Muscle of leg (tissue), 16 donors: ENCODE measurements at places on chromosomes 6 and 20. TPM values are rescaled to one million over a fixed set of nuclear protein-coding genes. Genes with fewer than 3 reads are reported as not detected.

DNA sequence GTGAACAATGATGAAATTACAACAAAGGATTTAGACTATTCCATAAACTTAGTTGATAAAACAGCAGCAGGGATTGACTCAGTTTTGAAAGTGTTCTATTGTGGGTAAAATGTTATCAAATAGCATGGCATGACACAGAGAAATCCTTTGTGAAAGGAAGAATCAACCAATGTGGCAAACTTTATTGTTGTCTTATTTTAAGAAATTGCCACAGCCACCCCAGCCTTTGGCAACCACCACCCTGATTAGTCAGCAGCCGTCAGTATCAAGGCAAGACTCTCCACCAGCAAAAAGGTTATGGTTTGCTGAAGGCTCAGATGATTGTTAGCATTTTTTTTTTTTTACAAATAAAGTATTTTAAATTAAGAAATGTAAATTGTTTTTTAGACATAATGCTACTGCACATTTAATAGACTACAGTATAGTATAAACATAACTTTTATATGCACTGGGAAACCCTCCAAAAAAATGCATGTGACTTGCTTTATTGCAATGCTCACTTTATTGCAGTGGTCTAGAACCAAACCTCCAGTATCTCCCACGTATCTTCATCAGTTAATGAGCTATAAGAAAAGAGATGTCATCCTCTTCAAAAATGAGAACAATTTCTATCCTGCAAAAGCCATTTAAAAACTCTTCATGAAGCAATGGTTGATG is 162.7 kb downstream of the SOBP start:
- no peak for DNase-seq

DNA sequence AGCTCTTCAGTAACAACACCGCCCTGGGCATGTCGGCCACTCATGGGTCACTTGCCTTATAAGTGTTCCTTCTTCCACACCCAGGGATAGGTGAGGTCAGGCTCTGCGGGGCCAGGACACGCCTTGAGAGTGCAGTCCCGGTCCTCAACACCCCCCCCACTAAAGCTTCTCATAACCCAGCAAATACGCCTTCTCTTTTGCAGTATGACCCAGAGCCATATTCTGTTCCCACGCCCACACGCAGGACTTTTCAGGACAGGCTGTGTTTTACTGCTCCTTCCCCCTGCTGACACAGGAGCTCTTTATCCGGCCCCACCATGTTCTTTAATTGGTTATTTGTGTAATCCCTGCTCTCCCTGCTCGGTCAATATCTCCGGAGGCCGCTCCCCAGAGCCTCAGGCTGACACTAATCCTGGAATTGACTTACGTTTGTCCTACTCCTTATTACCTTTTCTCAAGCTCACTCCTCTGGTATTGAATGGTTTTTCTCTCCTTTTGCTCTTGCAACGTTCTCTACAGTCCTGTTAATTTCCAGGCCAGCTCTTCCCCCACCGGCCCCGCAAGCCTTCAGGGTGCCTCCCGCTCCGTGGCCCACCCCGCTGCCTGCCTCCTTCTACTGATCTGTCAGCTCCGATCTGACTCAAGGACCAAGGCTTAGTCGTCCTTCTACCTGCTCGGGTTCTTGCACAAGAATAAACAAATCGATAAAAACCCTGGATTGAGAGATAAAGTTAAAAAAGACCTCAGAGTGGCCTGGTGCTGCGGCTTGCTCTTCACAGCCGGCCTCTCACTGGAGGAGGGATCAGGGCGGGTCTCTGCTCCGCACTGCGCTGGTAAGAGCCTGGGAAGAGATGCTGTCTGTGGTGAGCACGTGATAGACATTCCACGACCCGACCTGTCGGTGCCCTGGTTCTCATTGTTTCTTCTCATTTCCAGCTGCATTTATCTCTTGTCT is 357.5 kb downstream of the ZFAND3 start:
- no peak for DNase-seq

DNA sequence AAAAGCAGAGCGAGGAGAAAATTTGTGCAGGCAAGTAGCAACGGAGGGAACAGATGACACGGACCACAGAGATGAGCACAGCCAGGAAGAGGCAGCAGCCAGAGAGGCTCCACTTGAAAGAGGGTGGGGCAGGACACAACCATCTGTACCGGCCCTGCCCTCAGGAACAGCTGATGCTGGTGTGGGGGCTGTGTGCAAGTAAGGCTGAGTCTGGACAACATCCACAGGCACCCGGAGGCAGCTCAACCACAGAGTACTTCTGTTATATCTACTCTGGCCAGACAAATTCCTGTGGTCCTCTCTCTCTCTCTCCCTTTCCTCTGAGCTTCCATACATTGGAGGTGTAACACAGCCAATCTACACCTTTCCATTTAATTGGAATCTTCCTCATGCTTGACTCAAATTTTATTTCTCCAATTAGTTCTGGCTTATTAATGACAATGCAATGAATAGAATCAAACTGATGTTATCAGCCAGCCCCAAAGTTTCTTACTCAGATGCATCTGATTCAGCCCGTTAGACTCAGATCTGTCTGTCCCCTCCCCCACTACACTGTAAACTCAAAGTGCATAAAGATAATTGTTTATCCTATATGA is 24.9 kb downstream of the KIF13A start:
- DNase-seq = peak; percentile 74

- DNase-seq = no peak
These were observed 10.2 kb downstream of the TM9SF4 start for GRCh38 chr20:32119734-32120133.

DNA sequence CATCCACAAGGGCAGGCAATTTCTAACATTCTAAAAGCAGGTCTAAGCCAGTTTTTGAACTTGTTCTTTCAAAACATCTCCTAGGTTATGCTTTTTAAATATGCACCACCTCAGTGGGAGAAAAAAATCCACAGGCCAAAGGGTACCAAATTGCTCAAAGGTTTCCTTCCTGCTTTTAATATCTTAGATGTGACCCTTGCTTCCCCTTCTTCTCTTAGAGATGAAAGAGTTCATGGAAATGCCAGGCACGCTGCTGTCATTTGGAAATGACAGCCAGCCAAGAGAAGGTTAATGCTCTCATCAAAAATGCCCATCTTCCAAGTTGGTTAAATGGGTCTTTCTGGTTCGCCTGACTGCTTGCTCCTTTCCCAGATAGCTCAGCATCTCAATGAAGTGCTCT is 497.1 kb downstream of the CD83 start:
- DNase-seq = no peak

DNA sequence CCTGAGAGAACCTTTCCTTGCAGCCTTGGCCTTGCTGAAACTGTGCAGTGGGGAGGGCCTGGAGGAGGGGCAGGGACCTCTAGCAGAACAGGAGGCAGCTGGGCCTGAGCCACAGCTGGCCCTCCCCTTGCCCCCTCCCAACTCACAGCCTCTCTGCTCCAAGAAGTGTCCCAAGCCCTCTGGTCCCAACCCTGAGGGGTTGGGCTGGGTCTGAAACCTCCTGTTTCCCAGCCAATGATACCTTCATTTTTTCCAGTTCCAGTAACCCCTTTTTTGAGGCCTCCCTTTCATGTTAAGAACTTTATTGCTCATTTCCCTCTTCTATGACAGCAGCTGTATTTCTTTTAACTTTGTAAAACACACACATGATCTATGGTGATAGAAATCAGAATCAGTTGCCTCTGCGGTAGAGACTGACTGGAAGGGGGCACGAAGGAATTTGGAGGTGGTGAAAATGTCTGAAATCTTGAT is 17.9 kb upstream of the ARMC12 start:
- no peak for DNase-seq

GRCh38 chr20:61662226-61662967 is 403.3 kb downstream of the TAF4 start:
- no peak for DNase-seq

- peak; percentile 16 for DNase-seq
These were observed 46.3 kb upstream of the PLN start for GRCh38 chr6:118501765-118502164.

GRCh38 chr6:38239719-38240451 is 399.8 kb downstream of the BTBD9 start:
- DNase-seq = no peak

GRCh38 chr6:105077596-105078385 is 102.0 kb downstream of the POPDC3 start:
- peak; percentile 66 for DNase-seq

DNA sequence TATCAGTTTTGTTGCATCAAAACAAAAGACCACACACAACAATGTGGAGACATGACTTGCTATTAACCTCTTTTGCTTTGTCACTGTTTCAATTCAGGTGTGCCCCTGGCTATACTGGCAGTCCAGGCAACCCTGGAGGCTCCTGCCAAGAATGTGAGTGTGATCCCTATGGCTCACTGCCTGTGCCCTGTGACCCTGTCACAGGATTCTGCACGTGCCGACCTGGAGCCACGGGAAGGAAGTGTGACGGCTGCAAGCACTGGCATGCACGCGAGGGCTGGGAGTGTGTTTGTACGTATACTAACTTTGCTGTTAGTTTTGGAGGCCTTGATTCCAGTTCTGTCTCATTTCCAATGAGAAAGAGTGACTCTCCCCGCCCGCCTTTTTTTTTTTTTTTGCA is 356.9 kb downstream of the ARHGAP18 start:
- DNase-seq = peak; percentile 20

DNA sequence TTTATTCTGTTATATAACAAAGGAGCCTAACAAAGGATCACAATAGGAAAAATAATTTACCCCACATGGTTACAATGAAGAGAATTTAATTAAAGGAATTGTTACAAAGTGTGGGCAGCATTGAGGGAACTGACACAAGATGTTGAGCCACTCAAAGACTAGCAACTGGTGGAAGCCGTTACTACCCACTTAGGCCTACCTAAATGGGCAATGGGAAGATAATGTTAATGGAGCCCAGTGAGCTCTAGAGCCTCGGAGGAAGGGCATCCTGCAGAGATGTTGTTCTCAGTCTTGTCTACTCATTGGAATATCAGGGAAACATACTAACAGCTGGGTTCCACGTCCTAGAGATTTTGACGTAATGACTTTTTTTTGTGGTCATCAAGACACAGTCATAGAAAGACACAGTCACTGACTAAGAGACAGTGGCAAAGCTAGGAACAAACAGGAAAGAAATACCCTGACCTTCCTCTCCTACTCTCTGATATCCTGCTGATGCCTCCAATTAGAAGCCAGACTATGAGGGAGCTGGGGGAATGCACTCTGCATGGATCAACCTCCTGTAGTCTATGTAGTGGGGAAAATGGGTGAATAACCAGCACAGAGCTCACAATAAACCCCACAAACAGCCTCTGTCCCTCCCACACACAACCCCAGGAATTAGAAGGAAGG is 523.8 kb upstream of the FLRT3 start:
- DNase-seq = no peak

- no peak for DNase-seq
These were observed 117.9 kb upstream of the PCSK2 start for GRCh38 chr20:17108896-17109295.

GRCh38 chr6:97864366-97864765 is 581.4 kb upstream of the MMS22L start:
- no peak for DNase-seq

DNA sequence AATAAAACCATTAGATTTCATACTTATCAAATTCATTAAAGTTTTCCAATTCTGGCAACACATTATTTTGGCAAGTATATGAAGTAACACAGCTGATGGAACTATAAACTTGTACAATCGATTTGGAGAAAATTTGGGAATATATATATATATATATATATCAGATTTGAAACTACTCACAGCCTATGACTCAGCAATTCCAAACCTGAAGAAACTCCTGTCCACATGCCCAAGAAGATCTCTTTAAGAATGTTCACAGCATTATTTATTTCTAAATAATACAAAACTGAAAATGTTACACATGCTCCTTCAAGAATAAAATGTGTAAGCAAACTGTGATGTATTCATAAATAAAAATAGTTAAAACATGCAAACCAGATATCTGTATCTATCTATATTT is 270.1 kb downstream of the TFAP2A start:
- DNase-seq = no peak

GRCh38 chr20:50838707-50839385 is 44.0 kb downstream of the BCAS4 start:
- no peak for DNase-seq

DNA sequence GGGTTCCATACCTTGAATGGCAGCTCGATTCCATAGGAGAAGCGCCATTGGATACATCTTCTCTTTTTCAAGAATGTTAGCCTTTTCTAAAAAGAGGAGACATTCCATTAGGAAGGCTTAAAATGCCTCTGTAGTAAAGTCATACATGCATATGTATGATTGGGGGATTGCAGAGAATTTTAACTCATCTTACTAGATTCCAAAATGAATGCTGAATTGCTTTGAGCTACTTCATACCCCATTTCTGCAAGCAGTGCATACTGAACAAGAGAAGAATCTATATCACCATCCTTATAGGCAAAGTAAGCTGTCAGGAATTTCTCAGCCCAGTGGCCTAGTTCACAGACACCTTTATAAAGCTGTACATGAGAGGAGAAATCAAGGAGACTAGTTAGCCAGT is 80.3 kb downstream of the NDUFAF5 start:
- DNase-seq = no peak

DNA sequence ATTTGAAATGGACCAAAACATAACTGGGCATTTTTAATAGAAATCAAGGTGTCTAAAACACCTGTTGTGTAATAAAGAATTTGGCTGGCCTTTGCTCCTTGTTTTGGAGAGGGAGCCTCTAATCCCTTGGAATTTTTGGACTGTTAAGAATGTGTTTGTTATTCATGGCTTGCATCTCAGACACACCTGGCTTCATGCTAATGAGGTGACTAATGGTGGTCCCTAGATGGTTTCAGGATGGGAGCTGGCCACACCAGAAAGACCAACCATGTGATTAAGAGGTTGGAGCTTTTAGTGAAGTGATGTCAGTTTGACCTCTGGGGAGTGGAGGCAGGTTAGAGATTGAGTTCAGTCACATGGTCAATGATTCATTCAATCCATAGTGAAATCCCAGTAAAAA is 328.4 kb downstream of the DHX35 start:
- no peak for DNase-seq

DNA sequence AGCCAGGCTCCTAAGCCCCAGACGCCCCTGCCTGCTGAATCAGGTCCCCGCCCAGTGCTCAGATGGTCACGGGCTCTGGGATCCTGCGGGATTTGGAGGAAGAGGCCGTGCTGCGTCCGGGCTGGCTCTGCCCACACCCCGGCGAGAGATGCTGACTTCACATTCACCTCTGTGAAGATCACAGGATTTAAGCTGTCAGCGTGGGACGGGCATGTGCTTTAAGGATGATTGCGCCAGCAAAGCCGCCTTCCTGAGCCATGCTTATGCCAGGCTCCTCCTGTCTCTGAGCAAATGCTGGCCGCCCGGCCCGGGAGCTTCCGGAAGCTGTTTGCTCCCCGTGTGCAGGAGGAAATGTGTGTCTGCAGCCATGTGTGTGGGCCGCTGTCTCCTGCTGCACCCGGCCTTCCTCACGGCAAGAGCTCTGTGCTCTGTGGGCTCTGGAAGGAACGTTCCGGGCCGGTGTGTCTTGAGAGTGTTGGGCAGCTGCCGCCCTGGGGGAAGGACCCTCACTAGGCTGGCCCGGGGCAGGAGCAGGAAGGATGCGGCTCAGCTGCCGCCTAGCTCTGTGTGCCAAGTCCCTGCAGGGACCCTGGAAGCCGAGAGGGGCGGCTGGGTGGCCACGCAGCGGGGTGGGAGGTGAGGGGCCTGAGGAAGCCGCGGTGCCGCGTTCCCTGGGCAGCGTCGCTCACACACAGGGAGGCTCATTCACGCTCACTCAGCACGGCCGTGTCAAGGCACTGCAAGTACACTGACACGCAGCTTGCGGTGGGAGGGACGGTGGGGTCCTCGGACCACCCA is 19.0 kb upstream of the BHLHE23 start:
- peak; percentile 29 for DNase-seq

The FKBP1C gene
- polyA plus RNA-seq = 3.0 TPM

The RIPOR3 gene
- 3.8 TPM for polyA plus RNA-seq

The DDO gene
- not detected for polyA plus RNA-seq

The CCM2L gene
- 6.2 TPM for polyA plus RNA-seq

The LY6G6F gene
- polyA plus RNA-seq = not detected

The TMEM217 gene
- polyA plus RNA-seq = 0.34 TPM

The RIPPLY2 gene
- 0.05 TPM for polyA plus RNA-seq

The ZC3H12D gene
- polyA plus RNA-seq = 0.35 TPM

The RIMS4 gene
- polyA plus RNA-seq = 12.1 TPM
